ENCODE measurements at places on chromosomes 5 and 9.

DNA sequence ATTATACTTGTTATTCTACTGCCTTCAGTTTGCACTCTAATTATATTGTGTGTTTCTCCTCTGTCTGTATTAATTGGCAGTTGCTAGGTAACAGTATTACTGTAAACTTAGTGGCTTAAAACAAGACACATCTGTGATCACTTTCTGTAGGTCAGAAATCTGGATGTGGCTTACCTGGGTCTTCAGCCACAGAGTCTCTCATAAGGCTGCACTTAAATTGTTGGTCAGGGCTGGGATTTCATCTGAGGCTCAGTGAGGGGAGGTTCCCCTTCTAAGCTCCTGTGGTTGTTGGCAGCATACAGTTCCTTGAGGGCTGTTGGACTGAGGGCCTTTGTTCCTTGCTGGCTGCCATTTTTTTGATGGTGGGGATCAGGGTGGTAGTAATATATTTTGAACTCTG lies 68.8 kb downstream of the SLC44A1 start:
- DNase-seq, result no peak

DNA sequence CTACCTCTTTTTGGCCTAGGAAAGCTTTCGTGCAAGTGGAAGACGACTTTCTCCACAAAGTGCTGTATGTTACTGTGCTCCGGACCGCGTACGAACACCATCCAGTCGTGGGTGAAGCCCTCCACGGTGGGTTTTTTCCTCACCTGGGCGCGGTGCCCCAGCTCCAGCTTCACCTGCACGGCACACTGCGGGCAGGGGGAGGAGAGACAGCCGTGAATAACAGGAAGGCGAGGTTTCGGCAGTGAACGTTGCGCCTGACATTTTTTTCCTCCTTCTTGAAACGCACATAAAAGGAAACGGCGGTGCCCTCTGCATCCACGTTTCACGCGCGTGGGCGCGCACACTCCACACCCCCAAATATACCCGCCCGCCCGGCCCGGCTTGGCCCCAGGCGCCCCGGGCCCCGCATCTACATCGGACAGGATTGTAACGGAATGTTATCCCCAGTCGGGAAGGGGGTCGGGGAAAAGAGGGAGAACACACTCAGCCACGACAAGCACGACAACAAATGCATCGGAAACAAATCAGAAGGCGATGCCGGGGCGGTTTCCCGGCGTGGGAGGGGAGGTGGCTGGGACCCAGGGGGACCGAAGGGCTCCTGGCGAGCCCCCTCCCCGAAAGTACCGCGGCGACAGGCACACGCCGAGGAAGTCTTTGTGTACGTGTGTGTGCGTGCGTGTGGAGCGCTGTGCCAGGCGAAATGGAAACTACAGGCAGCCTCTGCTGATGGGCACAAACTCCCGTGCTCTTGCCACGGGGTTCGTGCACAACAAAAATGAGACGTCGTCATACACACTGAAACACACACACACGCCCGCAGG lies 1.4 kb downstream of the MLLT3 start:
- DNase-seq, result peak; percentile 61

DNA sequence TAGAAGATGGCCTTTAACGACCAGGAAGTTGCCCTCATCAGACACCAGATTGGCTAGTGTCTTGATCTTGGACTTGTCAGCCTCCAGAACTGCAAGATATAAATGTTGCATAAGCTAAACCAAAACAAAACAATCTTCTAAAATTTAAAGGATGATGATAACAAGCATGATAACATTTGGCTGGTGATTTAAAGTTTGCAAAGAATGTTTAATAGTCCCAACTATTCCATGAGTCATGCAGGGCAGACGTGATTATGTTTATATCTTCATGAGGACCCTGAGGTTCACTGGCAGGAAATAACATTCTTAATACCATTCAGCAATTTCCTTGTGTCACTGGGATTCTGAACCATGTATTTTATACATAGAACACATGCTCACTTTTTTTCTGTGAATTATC lies 319.8 kb downstream of the HCN1 start:
- no peak for DNase-seq

DNA sequence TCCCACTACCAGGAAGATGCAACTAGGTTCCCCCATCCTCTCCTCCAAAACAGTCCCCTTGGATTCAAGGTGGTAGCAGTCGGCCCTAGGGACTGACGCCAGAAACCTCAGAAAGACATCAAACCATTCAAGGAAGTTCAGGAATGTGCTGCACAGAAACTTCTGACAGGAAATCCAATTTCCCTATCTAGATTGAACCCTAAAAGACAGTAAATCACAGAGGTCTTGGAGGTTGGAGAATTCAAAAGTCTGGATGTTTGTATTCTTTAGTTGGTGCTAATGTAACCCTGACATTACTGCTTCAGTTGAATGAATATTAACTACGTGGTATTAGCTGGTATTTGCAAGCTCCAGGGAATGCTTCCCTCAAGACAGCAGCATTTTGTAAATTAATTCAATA lies 125.3 kb downstream of the SYK start:
- no peak for DNase-seq

DNA sequence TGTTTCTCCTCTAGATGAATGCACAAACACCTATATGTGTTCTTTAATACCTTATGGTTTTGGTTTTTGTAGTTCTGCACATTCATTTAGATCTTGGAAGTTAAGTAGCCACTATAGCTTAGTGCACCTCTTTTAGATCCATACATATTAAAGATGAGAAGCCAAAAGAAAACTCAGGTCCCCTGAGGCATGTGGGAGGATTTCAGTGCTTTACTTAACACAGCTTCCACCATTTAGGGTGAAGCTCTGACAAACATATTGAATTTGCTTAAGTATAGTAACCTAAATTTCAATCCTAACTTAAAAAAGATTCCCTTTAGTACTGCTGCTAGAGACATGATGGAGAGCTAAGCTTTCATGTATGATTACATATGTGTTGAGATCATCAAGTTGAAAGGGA lies 25.6 kb upstream of the RICTOR start:
- no peak for DNase-seq

GRCh38 chr5:17441351-17441750 lies 56.7 kb upstream of the TAF11L2 start:
- no peak for DNase-seq

- DNase-seq, result no peak
These were observed 13.0 kb downstream of the ROR2 start for GRCh38 chr9:91937056-91937455.

DNA sequence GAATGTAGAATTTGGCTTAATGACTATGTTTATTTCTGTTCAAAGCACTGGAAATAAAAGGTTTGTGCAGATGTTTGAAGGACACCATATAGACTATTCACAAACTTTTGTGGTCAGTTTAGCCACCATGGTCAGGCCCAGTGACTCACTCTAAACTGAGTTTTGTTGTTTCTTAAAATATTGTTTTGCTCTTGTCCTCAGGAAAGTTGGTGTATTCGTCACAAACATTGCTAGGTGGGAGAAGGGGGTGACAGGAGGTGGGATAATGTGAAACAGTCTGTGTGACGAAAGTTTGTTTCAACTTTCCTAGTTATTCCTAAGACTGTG lies 35.0 kb upstream of the LIFR start:
- DNase-seq, result no peak

DNA sequence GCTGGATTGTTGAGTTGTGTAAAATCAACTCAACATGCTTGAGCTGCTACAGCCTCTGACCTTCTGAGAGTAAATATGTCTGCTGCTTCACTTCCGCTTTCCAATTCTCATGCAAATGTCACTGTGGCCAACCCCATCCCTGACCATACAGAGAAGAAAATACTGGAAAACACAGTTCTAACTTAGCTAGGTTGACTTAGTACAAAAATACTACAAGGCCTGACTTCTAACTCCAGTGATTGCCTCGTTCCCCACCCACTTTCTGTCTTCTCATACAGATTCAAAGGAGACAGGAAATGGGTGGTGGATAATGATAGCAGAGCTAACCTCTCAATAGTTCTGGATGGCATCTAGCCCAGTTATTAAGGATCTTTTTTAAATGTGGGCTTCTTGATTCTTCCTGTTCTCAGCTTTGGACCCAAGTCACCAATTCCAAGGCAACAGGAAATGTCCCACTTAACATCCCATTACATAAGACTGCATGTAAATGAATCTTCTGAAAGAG lies 226.6 kb upstream of the SLC24A2 start:
- no peak for DNase-seq

DNA sequence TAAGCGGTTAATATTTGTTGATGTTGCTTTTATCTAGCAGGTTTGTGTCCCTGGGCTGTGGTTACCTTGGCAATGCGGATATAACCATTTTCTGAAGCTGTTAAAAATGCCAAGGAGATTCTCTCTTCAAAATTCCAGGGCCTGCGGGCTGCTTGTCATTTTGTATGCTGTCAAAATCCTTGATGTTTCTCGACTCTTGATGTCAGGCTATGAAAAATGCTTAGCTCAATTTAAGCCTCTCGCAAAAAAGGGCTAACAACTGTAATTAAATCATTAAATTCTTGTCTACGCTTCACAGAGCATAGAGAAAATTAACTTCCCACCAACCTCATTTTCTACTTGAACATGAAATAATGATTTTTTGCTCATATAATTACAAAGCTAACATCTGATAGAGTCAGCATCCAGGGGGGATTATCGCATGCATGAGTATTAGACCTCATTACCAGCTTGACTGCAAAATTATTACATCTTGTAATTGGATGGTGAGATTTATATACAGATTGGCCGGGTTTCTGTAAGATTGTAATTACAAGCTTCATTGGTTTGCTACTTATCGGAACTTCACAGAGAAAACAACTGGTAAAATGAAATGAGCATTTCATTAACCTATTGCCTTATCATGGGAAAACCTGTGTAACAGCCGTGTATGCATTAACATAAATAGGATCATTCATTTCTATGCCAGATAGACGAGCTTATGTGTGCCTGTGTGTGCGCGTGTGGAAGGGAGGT lies 83.1 kb upstream of the IRX1 start:
- no peak for DNase-seq

DNA sequence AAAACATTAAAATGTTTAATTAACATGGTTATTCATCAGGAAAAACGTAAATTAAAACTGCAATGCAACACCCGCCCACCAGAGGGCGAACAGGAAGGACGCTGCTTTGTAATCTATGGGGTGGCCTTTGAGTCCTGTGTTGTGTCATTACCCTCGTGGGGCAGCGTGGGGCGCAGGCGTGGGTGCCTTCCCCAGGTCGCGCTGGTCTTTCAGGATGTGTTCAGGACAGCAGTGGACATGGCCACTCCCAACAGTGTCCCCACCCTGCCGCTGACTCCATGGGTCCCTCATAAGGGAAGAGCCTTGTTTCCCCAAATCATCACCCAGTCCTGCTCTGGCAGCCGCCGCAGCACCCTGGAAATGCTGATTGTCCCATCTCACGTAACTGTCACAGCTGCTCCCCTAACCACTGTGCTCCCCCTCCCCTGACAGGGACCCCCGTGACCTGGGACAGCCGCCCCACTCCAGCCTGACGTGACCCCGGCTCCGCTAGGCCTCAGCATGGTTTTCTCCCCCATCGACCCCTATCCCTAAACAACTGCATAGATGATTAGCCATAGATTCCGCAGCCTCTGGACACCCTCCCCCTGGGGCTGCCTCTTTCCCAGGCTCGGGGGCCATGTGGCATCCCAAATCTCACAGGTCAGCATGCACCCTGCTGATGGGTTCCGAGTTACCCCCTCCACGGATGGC lies 36.4 kb downstream of the GLT6D1 start:
- peak; percentile 42 for DNase-seq

DNA sequence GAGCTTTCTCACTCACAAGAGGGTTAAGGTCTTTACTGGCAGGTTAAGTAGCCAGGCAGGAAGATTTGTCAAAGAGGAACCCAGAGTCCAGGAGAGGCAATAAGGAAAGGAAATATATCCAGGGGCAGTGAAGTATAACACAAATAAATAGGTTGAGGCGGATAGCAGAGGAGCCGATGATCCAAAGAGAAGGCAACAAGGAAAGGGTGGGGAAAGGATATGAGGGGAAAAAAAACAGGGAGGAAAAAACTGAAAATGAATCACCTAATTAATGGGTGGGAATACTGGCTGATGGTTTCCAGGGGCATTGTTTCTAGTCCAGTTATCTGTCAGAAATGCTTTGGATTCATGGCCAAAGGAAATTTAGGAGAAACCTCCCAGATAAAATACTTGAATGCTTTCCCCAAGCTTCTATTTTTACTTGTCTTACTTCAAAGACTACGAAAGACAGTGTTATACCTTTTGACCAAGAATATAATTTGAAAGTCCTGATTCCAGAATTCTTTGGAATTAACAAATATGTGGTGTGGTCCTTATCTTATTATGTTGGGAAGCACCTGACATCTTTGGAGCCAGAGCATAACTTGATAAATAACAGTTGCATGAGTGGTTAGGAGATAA lies 146.5 kb downstream of the AOPEP start:
- no peak for DNase-seq

GRCh38 chr5:112061666-112062065 lies 304.7 kb upstream of the NREP start:
- DNase-seq, result no peak

DNA sequence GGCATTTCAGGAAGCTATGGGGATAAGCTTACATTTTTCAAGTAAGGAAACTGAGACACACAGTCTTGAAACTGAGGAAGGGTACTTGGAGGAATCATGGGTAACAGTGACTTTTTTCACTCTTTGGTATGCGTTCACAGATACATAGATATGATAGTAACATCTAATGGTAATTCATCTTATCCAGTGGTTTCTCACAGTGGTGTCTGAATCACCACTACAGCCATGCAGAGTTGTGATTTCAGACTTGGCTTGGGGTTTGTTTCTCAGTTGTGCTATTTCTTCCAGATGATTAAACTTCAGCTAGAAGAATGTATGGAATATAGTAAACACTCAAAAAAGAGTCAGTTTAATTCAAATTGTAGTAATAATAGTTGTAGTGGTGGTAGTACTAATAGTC lies 239.1 kb upstream of the NUDT12 start:
- no peak for DNase-seq

DNA sequence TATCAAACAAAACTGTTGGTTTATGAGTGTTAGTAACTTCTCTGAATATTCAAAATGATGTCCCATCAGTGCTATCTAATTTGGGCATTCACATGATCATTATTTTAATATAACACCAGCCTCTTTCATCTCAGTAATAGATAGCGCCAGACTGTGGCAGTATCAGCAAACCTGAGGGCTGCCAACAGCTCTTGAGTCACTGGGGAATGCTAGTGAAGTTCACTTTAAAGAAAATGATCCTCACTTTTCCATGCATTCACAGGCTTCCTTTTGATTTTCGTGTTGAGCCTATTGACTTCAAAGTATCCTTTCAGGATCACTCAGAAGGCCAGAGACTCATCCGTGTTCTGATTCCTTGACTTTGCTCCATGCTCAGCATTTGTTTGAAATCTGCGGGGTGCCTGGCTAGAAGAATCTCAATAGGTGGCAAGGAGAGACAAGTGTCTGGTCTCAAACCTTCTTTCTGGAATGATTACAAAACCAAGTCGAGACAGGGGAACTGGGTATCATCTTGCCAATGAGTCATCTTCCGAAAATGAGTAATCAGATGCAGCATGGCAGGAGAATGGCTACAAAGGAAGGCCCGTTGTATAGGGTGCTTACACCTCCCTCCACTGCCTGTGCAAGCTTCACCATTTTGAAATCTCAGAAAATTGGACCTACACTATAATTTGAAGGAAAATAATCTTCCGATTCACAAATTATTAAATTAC lies 509.1 kb downstream of the RASEF start:
- DNase-seq, result no peak

- no peak for DNase-seq
These were observed 348.1 kb downstream of the ADAMTS6 start for GRCh38 chr5:65133477-65134110.

GRCh38 chr5:2538169-2538568 lies 213.3 kb downstream of the IRX2 start:
- DNase-seq, result no peak

Data from CD8-positive, alpha-beta memory T cell (primary cell).